ENCODE measurements at places on chromosomes 16 and 17.
A peak's percentile ranks its signal among the peaks of the same experiment; 100 is the strongest.

DNA sequence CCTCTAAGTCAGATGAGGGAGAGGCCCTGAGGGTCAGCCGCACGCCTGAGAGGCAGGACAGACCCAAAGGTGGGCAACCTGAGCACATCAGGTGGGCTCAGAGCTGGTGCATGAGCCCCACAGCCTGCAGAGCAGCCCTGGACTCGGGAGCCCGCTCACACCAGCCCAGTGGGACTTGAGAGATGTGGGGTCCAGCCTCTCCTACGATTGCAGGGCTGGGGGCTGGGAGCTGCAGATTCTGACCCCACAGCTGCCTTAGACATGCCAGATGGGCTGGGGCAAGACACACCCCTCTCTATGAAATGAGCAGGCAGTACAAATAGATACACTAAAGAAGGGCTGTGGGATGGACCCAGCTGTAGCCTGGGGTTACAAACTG is 77.1 kb upstream of the RBL2 start:
- no peak for DNase-seq

DNA sequence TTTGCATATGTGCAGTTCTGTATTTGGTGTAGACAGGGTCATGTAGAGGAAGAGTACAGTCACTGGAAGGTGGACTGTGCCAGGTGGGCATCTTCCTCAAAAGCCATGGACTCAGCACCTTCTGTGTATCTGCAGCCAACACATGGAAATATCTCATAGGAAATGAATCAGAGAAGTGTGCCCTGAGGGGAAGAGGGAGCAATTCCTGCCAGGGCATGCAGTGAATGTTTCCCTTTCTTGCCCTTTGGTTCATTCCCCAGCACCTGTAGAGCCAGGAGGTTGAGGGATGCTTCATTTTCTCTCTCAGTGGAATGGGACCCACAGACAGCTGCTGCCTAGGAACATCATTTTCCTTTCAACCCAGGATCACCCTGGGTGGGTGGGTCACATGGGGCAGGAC is 146.1 kb upstream of the HSBP1 start:
- DNase-seq: no peak

- DNase-seq: no peak
These were observed 44.1 kb downstream of the COG7 start for GRCh38 chr16:23408823-23409298.

- DNase-seq: peak; percentile 91
These were observed 570 bp upstream of the CFDP1 start for GRCh38 chr16:75433732-75434413.

DNA sequence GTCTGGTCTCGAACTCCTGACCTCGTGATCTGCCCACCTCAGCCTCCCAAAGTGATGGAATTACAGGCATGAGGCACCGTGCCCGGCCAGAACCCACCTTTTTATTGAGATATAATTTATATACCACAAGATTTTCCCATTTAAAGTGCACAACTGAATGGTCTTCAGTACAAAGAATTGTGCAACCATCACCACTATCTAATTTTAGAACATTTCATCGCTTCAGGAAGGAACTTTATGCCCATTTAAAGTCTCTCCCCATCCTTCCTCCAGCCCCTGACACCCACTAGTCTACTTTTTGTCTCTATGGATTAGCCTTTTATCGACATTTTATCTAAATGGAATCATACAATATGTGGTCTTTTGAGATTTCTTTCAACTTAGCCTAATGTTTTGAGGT is 25.4 kb upstream of the HELZ start:
- no peak for DNase-seq

- no peak for DNase-seq
These were observed 30.2 kb upstream of the NAT9 start for GRCh38 chr17:74806334-74806733.

- DNase-seq: no peak
These were observed 562 bp downstream of the PPL start for GRCh38 chr16:4936181-4936990.

GRCh38 chr17:67335245-67335835 is 31.0 kb downstream of the PSMD12 start:
- DNase-seq: no peak

GRCh38 chr17:15501793-15502192 is 34.4 kb upstream of the CDRT4 start:
- no peak for DNase-seq

DNA sequence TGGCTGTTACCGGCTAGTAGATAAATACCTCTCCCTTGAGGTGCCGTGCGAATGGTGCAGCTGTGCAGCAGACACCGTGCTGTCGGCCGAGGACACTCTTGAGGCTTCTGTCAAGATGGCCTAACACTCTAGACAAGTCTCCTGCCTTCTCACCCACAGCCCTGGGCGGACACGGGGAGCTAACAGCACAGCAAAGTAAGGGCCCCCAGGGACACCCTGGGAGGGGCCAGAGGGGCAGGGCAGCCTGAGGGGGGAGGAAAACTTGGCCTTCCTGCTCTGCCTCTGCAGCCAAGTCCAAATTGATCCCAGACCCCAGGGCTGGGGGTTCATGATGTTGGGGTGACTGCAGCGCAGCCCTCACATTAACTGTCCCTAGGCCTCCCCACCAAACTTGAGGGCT is 210.2 kb downstream of the RPTOR start:
- DNase-seq: no peak

DNA sequence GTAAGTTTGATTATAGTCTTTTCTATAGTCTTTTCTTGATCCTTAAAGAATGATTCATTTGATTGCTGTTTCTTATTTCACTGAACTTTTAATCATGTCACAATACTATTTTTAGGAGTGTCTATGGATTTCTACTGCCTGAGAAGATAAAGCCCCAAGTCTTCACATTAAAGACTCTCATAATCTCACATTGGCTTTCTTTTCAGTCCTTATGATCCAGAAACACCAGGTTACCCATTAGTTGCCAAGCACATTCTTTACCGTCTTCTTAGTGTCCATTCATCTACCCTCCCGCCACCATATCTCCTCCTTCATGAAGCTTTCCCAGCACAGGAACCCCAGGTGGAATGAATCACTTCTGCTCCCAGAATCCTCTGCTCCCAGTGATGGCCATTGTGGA is 49.5 kb upstream of the MYOCD start:
- no peak for DNase-seq

GRCh38 chr17:61002316-61002736 is 324.7 kb downstream of the BCAS3 start:
- peak; percentile 22 for DNase-seq

- DNase-seq: no peak
These were observed 478.4 kb upstream of the GOT2 start for GRCh38 chr16:59212492-59213024.

GRCh38 chr17:78384479-78385175 is 6.2 kb downstream of the PGS1 start:
- no peak for DNase-seq

DNA sequence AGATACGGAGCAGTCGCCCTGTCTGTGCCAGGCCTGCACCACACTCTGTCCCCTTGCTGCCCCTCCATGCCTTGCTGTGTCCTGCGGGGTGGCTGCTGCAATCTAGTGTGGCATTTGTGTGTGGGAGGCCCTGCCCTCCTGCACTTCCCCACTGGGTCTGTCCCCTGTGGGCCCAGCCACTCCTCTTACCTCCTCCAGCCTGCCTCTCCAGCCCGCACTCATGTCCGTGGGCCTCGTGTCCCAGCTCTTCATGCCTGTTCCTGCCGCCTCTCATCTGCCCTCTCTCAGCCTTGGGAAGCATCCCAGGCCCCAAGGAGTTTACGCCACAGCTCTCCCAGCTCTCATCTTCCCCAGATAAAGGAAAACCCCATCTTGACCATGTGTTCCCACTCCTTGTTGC is 26.6 kb downstream of the CRAMP1 start:
- no peak for DNase-seq

DNA sequence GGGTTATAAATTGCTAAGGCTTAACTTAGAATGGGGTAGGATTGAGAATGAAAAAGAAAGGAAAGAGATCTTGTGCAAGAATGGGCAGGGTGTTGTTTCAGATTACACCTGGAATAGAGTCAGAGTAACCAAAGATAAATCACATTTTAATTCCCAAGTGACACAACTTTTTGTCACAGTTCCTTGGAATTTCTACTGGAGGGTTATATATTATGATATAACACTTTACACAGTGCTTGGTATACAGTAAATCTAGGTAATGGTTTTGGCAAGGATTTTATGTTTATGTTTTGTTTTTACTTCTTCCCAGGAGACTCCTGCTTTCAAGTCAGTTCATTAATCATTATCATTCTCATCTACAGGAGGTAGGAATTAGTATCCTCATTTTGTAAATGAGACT is 115.7 kb upstream of the KCNJ16 start:
- no peak for DNase-seq

- DNase-seq: no peak
These were observed 16.6 kb upstream of the PMFBP1 start for GRCh38 chr16:72188541-72188940.

DNA sequence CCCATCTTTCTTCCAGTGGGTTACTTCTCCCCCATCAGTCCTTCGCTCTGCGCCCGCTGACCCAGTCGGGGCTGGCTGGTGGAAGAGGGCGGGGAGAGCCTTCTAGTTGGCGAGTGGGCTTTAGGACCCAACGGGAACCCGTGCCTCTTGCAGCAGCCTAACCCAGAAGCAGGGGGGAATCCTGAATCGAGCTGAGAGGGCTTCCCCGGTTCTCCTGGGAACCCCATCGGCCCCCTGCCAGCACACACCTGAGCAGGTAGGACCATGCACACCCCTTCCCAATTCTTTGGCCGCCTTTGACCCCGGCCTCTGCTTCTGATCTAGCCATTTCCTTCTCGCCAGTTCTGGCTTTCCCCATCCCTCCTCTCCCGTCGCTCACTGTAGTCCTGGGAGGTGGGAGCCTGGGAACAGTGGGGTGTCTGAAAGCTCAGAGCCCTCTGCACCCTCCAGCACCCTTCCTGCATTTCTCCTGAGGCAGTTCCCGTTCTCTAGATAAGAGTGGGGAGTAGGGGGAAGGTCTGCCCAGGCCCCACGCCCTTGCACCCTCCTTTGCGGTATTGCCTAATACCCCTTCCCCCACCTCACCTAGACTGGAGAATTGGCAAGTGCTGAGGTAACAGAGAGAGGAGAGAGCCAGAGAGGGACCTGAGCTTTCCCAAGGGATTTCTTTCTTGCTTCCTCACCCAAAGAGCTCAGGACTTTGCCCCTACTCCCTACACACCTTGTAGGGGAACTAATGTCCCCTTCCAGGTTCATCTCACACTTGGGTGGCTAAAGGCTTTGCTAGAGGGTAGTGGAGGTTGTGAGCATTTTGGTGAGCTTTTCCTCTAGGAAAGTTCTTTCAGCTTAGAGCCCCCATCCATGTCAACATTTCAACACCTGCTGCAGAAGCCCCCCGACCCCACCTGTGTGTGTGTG is at the start of gene RARA:
Gene RARA, plus strand, starts transcription at position 150 of the 918 bp plus-strand sequence. CDS start 22,039 bp downstream, outside the sequence.
- DNase-seq: no peak

GRCh38 chr16:89201439-89202377 is 1.4 kb upstream of the SLC22A31 start:
- no peak for DNase-seq

DNA sequence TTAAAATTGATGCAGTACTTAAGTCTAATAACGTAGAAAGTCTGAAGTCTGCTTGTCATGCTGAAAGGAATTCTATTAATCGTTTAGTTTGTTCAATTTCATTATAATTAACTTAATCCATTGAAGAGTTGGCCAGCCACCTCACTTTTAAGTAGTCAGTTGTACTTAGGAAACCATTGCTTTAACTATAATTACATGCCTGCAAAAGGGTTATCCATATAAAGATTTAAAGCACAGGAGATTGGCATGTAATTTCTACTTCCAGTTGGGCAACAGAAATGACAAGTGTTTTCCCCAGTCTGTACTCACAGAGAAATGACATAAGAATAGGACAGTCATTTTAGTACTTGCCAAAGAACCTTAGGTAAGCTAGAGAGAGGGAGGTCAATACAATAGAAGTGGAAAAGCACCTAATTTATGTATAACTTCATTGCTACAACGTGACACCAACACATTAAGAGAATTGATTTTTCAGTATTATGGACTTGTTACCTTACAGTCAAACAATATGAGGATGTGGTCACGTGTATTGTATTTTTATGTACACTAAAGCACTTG is 3.7 kb upstream of the USP32 start:
- DNase-seq: no peak

GRCh38 chr17:31663576-31663975 is 195.5 kb downstream of the COPRS start:
- no peak for DNase-seq

- no peak for DNase-seq
These were observed 97.1 kb upstream of the NOL11 start for GRCh38 chr17:67620636-67621035.

GRCh38 chr16:3655030-3655395 is 522 bp downstream of the DNASE1 start:
- no peak for DNase-seq

- no peak for DNase-seq
These were observed 57.2 kb upstream of the CACNG3 start for GRCh38 chr16:24198807-24199533.

DNA sequence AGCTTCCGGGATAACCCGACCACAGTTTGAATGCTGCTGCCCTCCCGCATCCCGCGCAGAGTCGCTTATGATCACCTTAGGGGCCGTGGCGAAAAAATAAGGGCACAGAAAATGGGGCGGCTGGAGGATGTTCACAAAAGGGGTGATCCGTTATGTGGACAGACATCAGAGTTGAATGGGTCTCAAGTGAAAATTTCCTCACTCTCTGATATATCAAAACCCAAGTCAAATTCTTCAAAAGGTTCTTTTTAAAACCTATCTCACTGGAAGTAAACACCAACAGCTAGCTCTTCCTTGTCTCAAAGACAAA is 400 bp upstream of the CEP112 start:
- DNase-seq: no peak

GRCh38 chr17:29574732-29575510 is 6.4 kb downstream of the TP53I13 start:
- DNase-seq: no peak

DNA sequence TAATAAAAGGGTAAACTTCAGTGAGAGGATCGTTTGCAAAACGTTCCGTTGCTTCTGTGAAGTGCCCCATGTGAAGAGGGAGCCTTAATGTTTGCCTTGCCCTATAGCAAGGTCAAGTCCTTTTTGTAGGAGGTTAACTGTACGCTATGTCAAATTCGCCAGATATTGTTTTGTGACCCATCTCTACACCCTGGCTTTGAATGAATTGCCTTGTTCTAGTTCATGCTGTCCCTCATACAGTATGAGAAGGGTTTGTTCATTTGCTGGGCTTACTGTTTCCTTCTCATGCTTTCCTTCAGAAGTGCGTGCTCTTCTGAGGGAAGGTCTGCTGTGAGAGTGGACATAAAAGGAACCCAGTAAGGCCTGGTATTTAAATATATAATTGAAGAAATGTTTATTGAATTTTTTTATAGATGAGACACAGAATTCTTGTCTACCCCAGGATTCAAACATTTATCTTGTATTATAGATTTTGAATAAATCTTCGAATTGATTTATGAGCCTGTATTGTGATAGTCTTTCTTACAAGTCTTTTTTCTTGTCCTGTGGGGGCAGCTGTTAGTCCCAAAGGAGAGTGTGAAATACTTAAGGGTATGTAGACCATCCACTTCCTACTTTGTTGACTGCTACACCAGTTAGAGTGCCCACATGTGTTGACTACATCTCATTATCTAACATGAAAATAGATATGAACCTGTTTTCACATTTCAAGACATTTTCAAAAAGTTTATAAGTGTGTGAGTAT is 1.7 kb downstream of the MAP3K3 start:
- DNase-seq: no peak
